Stimulated activated CD8-positive, alpha-beta memory T cell treated with anti-CD3 and anti-CD28 coated beads, Interleukin-4, amount 100 ng/mL, for 1 hour (primary cell): ENCODE measurements at places on chromosomes 6 and 20.

GRCh38 chr20:23162887-23163286, 76.8 kb upstream of the CD93 start:
- no peak for DNase-seq

GRCh38 chr6:52550014-52550575, 26.8 kb downstream of the TRAM2 start:
- no peak for DNase-seq

DNA sequence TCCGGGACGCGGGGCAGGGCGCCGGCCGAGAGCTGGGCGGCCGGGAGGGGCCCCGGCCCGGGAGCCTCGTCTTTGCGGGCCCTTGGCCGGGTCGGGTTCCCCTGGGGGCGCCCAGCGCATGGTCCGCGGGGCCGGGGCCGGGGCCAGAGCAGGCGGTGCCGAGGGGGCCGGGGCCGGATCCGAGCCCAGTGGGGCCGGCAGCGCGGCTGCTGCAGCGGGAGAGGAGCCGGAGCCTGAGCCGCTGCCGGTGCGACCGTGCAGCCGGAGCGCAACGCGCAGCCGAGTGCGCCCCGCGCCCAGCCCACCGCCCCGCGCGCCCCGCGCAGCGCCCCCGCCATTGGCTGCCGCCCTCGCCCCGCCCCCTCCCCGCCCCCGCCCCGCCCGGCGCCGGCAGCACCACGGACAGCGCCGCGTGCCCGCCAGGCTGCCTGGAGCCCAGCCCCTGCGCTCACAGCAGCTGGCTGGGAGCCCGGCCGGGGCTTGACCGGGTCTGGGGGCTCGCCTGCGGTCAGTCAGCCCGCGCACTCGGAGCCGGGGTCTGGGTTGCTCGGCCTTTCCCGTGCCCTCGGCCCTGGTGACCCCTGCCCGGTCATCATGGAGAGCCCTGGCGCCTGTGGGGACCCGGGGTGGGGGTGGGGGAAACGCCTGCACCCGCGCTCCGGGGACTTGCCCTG, at the start of gene HRH3:
TSS of gene HRH3 (minus strand) at position 287 of the 674 bp plus-strand sequence. CDS start 308 bp downstream, outside the sequence.
- peak; percentile 13 for DNase-seq

GRCh38 chr6:3455147-3455568, 1.7 kb downstream of the SLC22A23 start:
- no peak for DNase-seq

DNA sequence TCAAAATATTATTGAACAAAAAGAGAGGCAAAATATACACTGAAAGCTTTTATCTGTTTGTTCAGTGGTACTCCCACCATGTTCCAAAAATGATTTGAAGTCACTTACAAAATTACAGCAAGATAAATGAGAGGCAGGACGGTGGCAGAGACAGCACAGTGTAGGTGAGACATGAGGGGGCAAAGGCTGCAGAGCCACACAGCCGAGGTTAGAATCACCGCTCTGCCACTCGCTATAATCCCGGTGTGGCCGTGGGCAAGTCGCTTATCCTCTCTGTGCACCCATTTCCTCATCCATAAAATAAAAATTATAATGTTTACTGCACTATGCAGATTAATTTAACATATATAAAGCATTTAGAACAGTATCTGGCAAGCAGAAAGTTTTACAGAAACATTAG, 140.1 kb upstream of the BEND6 start:
- no peak for DNase-seq

DNA sequence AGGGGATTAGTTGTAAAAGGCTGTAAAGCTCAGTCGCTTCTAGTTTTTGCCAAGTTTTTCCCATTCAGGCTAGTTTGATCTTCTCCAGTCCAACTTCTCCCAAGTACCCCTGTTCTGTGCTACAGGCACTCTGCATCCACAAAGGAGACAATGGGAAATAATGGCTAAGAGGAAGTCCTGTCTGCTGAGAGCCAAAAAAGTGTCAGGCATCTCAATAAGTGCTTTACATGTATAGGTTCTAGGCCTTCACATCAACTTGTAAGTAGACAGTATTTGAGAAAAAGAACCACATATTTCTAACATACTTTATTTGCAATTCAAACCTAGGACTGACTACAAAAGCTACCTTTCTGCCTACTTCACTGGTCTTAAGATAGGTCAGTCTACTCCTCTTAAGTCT, 4.9 kb downstream of the HTR1B start:
- no peak for DNase-seq

GRCh38 chr20:20367575-20368417, at the start of gene INSM1:
Gene INSM1, plus strand, starts transcription at chr20:20368104. Its CDS starts 164 bp downstream, at chr20:20368268.
- DNase-seq, result no peak

GRCh38 chr6:143111443-143111842, 50.8 kb downstream of the AIG1 start:
- DNase-seq, result no peak

DNA sequence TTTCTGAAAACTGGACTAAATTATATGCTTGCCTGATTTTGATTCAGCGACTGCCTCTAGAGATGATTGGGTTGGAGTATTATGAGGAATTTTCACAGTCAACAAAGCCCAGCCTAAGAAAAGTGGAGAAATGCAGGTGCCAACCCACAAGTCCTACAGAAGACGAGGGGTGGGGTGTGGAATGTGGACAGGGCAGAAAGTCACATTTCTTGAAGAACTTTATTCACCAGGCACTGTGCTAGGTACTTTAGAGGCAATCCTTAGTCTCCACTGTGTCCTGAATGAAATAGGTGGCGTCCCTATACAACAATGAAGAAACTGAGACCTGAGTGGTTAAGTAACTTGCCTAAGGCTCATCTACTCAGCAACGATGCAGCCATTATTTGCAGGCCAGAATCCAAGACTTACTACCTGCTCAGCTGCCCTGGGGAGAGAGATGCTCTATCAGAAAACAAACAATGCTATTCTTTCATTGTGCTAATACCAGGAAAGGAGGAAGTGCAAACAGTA, 106.3 kb downstream of the RNF144B start:
- DNase-seq, result no peak

DNA sequence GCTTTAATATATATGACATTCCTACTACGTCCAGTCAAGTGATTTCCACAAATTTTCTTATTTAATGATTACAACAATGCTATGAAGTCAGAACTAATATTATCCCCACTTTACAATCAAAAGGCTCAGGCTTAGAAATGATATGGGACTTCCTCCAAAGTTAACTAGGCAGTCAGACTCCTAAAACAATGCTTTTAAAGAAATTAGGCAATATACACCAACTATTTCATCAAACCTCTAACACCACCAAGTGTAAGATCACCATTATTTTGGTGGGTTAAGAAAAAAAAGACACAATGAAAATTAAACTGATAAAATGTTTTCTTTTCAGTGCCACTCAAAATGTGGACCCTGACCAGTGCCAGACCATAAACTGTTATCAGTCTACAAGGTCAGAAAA, 256.1 kb upstream of the RUNX2 start:
- no peak for DNase-seq

DNA sequence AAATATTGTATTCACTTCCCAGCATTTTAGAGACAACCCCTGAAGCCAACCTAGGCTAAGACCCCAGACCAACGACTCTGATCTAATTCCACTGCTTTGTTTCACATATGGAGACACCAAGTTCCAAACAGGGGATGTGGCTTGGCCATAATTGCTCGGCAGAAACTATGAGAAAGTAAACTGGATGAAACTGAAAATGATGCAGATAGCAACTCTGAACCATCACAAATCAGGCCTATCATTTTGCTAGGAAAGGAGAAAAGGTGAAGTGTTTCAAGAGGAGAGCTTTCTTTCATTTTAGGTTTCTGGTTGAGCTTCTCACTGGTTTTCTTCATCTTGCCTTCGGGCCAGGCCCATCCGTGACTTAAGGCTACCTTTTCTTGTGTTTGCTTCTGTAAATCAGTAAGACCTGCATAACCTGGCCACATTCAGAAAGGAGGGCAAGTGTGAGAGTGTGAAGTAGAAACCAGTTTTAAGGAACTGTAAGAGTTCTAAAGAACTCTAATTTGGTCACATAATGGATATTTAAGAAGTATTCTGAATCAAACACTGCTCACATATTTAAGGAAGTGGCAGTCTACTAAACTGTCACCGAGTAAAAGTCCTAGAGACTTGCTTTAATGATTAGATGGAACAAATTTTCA, 105.8 kb downstream of the BACH2 start:
- no peak for DNase-seq

DNA sequence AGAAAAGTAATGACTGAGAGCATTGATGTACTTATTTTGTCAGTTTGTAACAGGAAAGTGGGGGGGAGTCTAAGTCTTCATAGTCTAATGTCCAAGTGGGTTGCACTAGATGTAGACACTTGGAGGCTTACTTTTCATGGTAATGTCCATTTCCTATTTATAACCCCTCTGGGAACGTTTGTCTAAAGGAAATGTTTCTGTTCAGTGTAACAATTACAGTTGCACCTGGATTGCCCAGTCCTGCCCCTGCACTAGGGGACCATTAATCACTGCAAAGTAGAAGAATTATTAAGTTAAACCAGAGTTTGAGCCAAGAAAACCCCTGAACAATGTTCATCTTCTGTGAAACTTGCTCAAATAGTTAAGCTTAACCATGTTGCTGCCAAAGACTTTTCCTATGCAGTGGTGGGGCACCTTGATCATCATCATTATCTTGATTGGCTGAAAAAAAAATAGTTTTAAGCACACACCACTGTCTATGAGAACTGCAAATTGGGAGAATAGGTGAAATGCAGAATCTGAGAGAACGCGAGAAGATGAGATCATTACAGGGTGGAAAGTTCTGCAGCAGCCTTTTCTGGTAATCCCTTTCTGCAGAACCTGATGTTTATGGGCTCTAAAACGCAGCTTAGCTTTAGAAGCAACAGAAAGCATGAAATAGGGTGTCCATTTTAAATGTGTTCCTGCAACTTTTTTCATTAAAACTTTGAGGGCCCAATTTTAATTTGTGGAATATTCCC, 106.0 kb downstream of the ZNF217 start:
- DNase-seq, result no peak

GRCh38 chr6:43761666-43762409, 8.2 kb upstream of the VEGFA start:
- DNase-seq, result no peak

GRCh38 chr20:21257192-21257591, 45.9 kb upstream of the XRN2 start:
- no peak for DNase-seq
